Right ventricle myocardium inferior (tissue), 1 donor: ENCODE measurements at places on chromosomes 16 and 17. TPM values are rescaled to one million over a fixed set of nuclear protein-coding genes. Genes with fewer than 3 reads are reported as not detected.

SHISA9 gene
- total RNA-seq, result 0.49 TPM

DNA sequence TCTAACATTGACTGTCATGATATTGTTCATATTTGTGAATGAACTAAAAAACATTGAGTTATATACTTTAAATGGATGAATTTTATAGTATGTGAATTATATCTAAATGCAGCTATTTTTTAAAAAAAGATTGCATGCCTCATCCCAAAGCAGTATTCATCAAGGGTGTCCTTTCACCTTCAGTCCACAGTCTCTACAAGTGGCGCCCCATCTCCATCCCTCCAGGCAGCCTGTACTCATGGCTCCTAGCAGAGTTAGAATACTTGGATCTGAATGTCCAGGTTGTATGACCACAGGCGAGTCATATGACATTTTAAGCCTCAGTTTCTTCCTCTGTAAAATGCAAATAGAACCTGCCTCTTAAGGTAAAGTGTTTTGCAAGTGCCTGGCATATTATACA is 69.8 kb downstream of the TMEM100 start:
- no peak for DNase-seq

- no peak for DNase-seq
These were observed 367.0 kb upstream of the ERCC4 start for GRCh38 chr16:13552960-13553257.

- DNase-seq, result no peak
These were observed 17.6 kb downstream of the CD300A start for GRCh38 chr17:74484066-74484465.

DNA sequence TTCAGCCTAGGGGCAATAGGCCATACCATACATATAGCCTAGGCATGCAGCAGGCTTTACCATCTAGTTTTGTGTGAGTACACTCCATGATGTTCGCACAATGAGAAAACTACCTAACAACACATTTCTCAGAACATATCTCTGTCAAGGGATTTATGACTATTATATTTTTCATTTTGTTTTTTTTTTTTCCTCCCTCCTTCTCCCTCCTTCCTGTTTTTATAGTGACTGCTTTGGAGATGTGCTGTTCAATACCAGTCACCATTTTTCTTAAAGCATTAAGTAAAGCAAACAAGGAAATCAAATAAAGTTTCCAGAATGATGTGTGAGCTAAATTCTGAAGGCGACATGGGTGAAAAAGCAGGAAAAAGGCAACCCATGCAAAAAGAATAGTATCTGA is 194.6 kb downstream of the STX8 start:
- no peak for DNase-seq

GRCh38 chr16:7946142-7946541 is 613.5 kb downstream of the RBFOX1 start:
- DNase-seq, result no peak

GRCh38 chr17:58630883-58631522 is 60.8 kb downstream of the TEX14 start:
- DNase-seq, result no peak

GRCh38 chr16:67270931-67271338 is 8.4 kb upstream of the PLEKHG4 start:
- no peak for DNase-seq

GRCh38 chr17:14950686-14951085 is 314.4 kb downstream of the PMP22 start:
- no peak for DNase-seq
